DND-41 (cell line): ENCODE measurements at places on chromosomes 5 and 9.

- DNase-seq = no peak
Measured at GRCh38 chr9:90000925-90001324, 396.1 kb downstream of the GADD45G start.

GRCh38 chr5:143495821-143496275, 92.4 kb upstream of the NR3C1 start:
- DNase-seq = no peak

DNA sequence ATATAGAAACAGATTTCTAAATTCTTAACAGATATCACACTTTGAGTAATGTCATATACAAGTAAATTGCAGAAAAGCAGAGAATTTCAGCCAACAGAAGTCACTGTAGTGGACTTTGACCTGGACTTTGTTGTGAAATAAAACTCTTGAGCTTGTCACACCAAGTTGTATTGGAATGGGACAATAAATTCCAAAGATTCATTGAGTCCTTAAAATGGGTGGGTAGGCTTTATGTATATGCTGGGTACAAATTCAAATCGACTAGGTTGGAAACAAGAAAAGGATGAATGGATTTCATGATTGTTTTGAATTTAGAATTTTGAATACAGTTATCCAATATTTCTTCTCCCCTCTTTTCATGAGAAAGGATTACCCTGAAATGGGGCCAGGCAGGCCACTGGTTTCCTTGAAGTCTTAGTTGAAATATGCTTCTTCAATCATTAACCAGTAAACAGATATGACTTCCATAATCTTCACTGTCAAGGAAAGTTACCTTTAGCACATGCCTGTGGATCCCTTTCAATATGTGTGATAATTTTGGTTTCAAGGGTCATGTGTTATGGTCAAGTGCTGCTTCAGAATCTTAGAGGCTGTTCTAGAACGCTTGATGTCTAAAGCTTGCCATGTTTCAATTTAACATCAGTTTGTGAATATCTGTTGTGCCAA, 25.7 kb downstream of the PIP5K1B start:
- DNase-seq = no peak

DNA sequence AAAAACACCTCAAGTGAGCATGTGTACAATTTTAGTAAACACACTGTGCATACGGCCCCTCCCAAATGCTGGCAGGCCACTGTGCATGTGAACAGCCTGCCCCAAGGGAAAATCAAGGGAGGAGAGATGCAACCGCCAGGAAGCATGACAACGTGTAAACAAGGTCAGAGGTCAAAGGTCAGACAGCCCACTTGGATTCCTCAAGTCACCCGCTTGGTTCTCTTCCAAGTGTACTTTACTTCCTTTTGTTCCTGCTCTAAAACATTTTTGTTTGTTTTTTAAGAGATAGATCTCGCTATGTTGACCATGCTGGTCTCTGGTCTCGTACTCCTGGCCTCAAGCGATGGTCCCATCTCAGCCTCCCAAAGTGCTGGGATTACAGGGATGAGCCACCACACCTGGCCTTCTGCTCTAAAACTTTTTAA, 126.7 kb upstream of the SHB start:
- DNase-seq = no peak

DNA sequence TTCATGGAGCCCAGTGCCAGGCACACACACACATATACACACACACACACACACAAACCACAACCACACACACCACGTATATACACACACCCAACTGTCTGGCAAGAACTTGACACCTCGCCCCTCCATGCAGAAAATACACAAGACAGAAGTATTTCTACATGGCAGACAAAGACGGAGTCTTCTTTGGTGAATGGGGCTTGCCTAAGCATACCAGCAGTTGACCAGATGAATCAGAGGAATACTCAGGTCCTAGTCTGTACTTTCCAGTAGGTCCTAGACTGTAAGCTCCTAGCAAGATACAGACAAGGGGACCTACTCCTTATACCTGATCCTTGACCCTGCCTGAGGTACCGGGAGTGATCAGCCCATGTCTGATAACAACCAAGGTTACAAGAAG, 60.1 kb downstream of the SIL1 start:
- DNase-seq = no peak

DNA sequence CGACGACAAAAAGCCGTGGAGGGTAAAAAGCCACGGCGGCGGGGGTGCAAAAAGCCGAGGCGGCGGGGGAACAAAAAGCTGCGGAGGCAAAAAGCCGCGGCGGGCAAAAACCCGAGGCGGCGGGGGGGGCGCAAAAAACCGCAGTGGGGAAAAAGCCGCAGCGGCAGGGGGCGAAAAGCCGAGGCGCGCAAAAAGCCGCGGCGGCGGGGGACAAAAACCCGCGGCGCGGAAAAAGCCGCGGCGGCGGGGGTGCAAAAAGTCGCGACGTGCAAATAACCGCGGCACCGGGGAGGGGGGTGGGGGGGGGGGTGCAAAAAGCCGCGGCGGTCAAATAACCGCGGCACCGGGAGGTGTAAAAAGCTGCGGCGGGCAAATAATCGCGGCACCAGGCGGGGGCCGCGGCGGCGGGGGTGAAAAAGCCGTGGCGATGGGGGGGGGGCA, 511.5 kb downstream of the FOXD4L5 start:
- DNase-seq = no peak

DNA sequence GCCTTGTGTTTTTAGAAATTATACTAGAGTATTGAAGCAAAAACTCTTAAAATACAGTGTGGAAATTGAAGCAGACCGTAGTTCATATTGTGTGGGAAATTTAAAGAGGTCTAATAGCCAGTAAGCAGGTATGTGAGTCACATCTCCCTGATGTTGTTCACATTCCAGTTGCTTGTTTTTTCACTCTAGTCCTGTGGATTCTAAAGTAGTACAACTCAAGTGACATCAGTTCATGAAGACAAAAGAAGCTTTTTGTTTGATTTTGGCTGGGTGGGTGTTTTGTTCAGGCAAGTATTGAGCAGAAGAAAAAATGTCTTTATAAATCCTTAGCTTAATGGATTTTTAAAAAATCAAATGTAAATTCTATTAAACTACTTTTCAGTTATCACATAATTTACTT, 216.2 kb downstream of the MAN2A1 start:
- DNase-seq = no peak

DNA sequence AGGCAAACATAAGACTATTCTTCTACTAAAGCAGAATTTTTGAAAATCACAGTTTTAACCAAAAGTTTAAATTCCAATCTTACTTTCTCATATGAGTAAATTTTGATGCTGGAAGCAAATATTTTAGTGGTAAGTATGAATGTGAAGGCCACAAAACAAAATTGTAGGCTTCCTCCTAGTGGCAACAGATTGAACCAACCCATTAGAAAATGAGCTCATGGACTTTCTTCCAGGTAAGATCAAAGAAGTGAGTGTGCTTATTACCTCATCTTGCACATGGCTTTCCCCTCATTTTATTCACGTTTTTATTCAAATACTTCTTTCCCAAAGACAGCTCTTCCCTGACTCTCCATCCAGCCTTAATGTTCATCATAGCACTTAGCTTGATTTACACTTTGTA, 16.5 kb upstream of the RLN2 start:
- no peak for DNase-seq

DNA sequence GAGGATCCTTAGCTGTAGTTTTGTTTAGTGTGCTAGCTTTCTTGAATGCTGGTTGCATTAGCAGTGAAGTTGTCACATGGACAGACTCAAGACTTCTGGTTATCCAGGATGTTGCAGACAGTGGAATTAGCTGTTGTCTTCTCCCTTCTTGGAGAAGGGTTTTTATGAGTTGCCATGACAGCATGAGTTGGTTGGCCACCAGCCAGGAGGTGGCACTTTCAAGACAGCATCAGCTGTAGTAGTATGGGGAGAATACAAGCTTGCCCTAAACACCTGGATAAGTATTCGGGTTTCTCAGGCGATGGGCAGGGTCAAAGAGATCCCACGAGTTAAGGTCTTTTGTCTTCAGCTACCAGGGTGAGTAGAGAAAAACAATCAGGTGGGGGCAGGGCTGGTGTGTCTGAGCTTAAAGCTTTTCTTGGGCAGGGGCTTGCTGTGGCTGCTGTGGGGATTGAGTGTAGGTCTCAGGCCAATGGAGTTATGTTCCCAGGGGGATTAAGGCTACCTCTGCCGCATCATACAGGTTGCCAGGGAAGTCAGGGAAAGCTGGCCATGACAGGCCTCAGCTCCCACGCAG, 7.7 kb upstream of the C5orf47 start:
- DNase-seq = no peak

DNA sequence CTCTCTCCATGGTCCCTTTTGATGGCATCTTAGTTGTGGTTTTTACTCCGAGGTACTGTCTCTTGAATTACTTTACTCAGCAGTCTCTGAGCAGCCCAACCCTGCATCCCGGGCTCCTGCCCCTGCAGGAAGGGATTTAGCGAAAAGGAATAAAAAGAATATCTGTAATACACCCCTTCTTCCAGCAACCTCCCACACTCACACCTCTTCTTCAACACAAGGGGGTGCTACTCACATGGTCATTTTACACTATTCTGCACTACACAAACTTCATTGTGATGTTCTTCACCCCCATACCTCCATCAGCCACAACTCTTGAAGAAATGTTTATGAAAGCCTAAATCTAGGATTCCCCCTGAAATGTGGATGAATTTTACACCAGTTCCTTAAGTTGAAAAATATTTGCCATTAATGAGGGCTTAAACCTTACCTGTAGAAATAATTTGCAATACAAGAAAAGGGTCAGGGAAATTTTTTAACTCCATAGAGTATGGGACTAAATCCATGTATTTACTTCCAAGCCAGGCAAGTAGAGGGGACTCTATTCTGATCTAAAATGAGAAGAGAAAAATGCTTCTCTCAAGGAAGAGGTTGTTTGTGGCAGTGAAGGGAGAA, 26.0 kb downstream of the TPD52L3 start:
- peak; percentile 19 for DNase-seq

- no peak for DNase-seq
Measured at GRCh38 chr9:16090907-16091629, 538.2 kb downstream of the CCDC171 start.

- peak; percentile 44 for DNase-seq
Measured at GRCh38 chr5:178473854-178474253, 116.3 kb downstream of the COL23A1 start.

DNA sequence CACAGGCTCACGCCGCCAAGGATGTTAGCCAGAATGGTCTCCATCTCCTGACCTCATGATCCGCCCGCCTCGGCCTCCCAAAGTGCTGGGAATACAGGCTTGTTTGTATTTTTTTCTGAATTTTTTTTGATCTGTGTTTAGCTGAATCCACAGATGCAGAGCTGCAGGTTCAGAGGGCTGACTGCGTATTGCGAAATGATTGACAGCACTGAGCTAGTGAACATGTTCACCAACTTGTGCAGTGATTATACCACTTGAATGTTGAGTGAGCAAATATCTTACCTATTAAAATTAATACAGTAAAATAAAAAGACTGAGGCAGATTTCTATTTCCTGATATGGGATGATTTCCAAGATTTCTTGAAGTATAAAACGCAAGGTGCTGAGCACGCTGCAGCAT, 123.1 kb upstream of the PHYKPL start:
- DNase-seq = no peak

DNA sequence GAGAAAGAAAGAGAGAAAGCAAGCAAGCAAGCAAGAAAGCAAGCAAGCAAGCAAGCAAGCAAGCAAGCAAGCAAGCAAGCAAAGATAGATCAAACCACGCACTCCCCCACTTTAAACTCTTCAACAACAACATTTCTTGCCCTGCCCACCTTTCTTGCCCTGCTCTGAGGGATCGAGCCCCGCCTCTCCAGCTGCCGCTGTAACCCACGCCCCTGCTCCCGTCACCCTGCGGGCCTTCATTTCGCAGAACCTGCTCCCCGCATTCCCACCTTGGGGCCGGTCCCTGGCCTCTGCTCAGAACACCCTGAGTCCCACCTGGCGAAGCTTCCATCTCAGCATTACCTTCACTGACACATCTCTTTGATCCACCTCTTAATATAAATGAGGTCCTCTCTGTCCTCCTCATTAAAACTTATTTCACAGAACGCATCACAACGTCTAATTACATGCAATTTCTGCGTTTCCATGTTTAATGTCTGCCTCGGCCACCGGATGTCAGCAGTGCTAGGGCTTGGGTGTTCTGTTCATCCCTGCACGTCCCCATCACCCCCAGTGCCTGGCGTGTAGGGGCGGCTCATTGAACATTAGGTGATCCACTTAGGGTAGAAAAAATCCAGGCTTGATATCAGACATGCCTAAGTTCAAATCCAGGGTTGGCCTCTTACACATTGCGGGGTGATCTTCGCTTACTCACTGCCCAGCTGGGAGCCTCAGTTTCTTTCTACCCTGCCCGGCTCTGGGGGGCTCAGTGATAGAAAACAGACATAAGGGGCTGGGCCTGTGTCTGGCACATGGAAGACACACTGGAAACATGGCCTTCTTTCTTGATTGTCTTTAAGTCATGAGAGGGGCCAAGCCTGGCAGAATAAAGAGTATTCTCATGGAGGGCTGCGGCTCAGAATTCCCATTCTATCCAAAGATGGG, 187.6 kb downstream of the DAB2IP start:
- DNase-seq = no peak
